ENCODE measurements at places on chromosomes 1 and 21.
A peak's percentile ranks its signal among the peaks of the same experiment; 100 is the strongest.

GRCh38 chr1:64496606-64497005 is 26.7 kb downstream of the CACHD1 start:
- no peak for DNase-seq

DNA sequence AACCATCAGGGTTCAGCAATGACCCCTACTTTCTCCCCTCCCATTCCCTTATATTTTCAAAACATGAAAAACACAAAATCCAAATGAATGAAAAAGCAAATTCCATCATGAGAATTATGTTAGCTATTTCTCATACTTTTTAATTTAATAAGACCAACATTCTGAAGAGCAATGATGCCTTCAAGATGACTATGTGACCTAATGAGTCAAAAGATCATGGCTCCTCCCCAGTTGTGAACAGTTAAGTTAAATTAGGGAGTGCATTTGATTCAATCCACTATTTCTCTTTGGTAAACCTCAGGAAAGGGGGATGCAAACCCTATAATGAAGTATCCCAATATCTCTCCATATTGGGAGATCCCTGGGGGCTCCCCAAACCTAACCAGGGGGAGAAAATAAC is 36.5 kb downstream of the PUM1 start:
- DNase-seq: no peak

GRCh38 chr1:170927955-170928840 is 7.1 kb upstream of the MROH9 start:
- DNase-seq: no peak

- no peak for DNase-seq
Measured at GRCh38 chr1:227728059-227728891, 6.8 kb downstream of the JMJD4 start.

DNA sequence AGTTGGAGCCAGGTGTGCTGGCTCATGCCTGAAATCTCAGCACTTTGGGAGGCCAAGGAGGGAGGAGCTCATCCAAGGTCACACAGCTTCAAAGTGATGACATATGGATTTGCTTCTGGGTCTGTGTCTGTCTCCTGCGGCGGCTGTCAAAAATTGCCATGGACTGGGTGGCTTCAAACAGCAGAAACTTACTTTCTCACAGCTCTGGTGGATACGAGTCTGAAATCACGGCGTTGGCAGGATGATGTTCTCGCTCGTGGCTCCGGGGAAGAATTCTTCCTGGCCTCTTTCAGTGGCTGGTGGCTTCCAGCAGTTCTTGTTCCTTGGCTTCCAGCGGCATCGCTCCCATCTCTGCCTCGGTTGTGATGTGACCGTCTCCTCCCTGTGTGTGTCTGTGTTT is 314.8 kb upstream of the C1orf174 start:
- DNase-seq: no peak

GRCh38 chr1:160623862-160624261 is 23.0 kb downstream of the SLAMF1 start:
- DNase-seq: no peak

- DNase-seq: no peak
Measured at GRCh38 chr1:186461014-186461413, at the start of gene PDC. Gene PDC (minus strand): TSS chr1:186461114. CDS start chr1:186449459, 11,655 bp downstream.

DNA sequence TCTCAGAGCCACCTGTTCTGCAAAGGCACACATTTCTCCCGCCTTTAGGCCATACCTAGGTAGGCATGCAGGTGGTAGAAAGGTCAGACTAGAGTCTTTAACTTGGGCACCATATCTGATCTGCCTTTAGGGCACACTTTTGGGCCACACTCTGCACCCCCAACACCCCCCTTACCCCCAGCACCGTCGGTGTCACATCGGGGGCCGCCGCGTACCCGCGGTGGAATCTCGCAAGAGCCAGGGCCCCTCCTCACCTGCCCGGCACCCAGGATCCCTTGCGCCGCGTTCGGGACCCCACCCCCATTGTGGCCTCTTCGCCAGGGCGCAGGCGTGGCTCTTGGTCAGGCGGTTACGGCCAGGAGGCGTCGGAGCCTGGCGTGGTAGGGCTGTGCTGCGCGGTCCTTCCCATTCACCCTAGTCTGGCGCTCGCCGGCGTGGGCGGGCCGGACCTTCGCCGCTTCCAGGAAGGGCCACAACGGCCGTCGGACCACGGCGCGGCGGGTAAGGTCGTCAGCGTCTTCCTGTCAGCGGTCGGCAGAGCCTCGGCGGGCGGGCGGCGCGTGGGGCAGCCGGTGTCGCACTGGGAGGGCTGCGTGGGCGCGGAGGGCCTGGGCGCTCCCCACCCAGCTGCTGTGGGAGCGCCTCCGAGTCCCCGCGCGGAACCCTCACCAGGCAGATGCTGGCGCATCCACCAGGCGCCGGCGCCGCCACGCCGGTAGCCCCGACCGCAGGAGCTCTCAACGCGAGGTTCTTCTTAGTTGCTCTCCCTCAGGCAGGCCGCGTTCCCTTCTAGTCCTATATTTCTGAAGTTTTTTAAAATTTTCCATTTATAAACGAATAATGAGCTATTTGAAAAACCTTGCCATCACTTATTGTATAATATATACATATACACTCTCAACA is at the start of gene DNAH14:
TSS of gene DNAH14 (plus strand) at position 341 of the 903 bp plus-strand sequence. CDS start 23,028 bp downstream, outside the sequence.
- peak; percentile 65 for DNase-seq

- DNase-seq: no peak
Measured at GRCh38 chr1:244054924-244055263, 3.8 kb downstream of the ZBTB18 start.

GRCh38 chr1:195899762-195900352 is 708.4 kb downstream of the KCNT2 start:
- DNase-seq: no peak

- DNase-seq: no peak
Measured at GRCh38 chr1:40299366-40300248, 17.5 kb downstream of the COL9A2 start.

DNA sequence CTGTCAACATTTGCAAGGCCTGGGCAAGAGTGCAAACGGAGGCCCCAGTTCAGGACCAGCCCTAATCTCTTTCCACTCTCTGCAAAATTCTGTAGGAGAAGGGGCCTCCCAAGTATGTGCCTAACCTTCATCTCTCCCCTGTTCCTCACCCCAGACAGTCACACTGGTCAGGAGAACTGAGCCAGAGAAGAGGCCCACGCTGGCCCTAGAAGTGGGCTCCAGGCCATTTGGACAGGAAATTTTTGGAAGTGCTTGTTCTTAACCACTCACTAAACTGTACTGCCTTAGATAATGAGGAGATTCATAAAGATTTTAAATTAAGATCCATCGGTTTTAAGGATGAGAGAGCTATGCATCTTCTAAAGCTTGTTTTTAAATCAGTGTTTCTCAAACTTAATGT is 129.7 kb upstream of the ADGRL2 start:
- DNase-seq: no peak

DNA sequence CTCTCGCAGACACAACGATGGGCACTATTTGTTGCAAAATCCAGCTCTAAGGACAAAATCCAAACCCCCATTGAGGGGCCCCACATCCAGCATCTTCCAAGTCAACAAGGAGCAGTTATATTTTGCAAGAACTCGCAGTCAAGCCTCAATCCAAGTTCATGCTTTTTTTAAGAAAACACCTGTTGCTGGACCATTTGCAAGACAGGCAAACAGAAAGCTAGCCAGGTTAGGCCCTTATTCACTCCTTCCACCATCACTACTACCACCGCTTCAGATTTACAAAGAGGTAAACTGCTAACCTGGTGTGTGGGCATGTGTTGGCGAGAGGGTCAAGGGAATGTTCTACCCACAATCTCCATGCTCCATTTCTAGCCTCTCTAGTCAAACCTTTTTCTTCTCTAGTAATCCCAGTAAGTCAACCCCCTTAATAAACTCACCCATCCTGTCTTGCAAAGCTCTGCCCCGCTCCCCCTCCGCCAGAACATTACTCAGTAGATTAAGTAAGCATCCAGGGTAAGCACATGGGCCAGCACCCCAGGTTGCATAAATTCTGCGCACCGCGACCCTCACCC is 703 bp downstream of the ERI3 start:
- DNase-seq: no peak

- no peak for DNase-seq
Measured at GRCh38 chr21:20404915-20405314, 593.3 kb upstream of the NCAM2 start.

DNA sequence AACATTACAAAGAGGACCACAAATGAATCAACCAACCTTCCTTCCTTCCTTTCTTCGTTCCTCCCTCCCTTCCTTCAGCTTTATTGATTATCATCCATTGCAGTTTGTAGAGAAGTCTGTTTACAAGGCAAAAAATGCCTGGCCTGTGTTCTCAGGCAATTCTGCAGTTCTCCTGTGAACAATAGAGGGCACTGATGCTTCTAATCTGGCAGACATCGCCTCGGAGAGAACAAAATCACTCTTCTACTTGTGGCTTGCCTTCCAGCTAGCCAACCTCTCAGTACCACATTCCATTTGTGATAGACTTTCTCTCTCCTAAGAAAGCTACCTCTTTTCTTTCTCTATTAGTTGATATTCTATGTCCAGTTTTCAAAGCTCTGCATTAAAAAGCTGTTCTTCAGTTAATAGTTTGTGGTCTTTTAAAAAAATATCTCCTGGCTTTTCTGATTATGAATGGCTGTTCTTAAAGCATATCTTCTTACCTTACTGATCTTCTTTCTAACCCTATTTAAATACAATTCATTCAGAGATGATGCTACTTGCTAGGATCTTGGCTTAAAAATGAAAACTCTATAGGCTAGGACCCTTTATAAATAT is 26.9 kb upstream of the ESRRG start:
- DNase-seq: peak; percentile 25

DNA sequence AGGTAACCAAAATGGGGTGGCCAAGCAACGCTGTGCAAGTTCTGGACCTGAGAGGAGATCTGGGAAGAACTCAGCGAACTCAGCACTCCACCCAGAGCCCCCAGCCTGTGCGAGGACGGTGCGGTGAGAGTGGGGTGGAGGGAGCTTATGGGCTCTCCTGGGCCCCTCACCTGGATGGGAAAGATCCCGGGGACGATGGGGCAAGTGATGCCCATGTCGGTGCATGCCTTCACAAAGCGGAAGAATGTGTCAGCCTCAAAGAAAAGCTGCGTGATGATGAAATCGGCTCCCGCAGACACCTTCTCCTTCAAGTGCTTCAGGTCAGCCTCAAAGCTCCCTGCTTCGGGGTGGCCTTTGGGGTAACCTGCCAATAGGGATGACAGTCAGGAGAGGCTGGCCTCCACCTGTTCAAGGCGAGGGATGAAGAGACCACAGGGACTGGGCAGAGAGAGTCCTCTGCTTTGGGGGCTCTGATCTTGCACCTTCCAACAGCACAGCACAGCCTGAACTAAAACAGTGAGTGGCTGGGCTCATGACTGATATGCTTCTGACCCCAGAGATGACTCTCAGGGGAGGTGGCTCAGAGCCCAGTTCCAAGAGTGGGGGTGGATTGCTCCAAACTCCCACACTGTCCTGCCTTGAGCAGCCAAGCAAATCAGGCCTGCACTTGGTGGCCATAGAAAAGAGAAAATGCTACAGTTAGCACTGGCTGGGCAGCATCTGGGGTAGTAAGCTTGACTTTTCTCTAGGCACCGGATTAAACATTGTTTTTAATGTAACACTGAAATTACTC is 9.5 kb downstream of the MTHFR start:
- no peak for DNase-seq

GRCh38 chr1:151311589-151312331 is 15.5 kb downstream of the PI4KB start:
- DNase-seq: peak; percentile 97

- DNase-seq: no peak
Measured at GRCh38 chr1:40462956-40463590, 12.8 kb downstream of the ZFP69B start.

DNA sequence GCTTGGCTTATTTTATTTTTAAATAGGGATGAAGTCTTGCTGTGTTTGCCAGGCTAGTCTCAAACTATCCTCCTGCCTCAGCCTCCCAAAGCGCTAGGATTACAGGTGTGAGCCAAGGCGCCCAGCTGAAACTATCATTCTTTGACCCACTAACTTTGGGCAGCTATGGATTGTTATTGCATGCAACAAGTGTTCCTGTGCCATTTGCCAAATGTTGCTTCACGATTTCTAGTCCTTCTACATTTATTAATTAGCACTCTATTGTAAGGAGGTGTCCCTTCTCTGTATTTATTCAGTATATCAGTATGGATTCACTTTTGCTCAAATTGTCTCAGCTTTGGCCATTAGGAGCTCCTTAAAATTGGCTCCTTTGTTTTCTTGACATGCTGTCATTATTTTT is 36.4 kb downstream of the YTHDF2 start:
- no peak for DNase-seq

DNA sequence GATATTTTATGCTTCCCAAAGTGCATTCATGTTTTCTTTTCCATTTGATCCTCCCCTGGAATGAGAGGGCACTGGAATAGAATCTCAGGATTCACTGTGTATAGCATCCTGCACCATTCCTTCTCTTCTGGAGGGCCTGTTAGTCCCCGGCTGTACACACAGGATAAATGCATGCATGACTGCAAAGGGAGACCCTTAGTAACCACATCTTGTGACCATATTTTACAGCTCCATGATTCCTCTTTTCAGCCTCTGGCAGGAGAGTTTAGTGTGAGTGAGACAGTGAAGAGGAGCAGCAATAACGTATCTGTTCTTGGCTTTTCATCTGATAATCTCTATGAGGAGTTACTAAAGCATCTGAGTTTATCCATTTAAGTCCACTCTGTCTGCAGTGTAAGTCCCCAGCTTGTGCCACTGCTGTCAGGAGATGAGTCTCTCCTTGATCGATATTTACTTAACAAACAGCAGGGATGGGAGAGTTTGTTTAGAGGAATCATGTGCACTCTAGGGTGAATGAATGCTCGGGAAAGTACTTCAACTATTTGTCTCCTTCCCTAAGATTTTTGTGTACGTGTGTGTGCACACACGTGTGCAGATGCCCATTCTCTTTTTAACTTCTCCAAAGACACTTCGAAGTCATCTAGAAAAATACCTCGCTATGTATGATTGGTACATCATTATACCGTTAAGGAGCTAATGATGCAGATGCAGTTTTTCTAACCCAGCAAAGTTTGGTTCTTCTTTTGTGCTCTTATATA is 41.1 kb downstream of the PROX1 start:
- no peak for DNase-seq

DNA sequence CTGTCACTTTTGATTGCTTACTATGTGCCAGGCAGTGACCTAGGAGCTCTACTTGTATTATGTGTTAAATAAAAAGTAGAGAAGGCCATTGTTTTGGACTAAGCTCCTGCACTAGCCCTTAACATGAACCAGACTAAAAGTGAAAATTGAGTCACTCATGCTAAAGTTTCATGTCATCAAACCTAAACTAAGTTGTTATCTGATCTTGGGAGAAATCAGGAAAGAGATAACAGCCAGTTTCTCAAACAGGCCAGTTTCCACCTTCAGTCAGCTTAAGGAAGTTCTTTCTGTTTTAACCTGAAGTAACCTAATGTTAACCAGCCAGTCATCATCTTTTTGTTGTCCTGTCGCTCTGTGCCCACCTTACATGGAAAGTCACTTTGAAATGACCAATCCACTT is 102.1 kb upstream of the MARK1 start:
- no peak for DNase-seq

All from kidney capillary endothelial cell (primary cell).